GM12878 (cell line): ENCODE measurements at places on chromosomes 3 and 15. TPM values are rescaled to one million over a fixed set of nuclear protein-coding genes. Genes with fewer than 3 reads are reported as not detected.

The EPHB1 gene
- total RNA-seq: 1.8 and 2.2 TPM in 2 replicates

DNA sequence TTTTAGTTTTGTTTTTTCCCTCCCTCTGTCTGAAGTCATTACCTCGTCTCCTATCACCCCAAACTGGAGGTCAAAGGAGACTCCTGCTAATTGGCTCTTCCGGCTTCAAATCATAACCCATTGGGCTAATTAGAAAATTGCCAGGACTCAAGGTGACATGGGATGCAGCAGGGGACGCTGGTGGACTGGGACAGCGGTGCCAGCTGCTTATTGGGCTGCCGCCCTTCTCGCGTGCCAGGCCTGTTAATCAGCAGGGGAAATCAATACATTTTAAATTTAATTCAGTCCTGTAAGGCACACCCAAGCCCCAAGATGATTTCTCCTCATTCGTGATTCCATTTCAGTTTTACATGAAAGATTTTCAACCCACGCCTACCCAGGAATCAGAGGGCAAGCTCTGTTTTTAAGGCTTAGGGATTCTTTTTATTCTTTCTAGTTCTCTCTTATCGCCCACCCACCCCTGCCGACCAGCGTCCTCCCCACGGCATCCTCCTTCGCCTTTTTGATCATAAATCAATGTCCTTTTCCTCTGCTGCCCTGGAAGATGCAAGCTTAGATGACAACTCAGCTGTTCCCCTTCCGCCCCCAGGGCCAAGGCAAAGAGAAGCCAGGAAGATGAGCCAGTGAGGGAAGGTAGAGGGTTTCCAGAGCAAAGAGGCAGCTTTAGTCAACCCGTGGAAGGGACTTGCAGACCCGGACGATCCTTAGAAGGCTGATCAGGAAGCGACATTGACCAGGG is 329.6 kb downstream of the UACA start:
- DNase-seq: no peak

The LAMB2 gene
- 3.2 and 3.3 TPM in 2 replicates for total RNA-seq

DNA sequence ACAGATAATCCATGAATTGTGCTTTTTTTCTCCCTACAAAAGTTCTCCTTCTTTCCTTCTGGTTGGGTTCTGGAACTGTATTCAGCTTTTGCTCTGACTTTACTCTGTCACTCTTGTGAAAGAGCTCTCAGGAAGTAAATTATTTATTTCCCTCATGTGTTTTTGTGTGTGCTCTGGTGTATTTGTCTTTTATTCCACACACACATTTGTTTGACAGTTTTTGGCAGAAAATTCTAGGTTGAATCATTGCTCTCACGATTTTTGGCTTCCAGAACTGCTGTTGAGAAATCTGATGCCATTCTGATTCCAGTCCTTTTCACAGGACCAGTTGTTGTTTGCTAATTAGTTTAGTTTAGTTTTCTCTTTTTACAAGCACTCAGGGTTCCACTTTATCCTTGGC is 172.8 kb downstream of the PLCH1 start:
- DNase-seq: no peak

DNA sequence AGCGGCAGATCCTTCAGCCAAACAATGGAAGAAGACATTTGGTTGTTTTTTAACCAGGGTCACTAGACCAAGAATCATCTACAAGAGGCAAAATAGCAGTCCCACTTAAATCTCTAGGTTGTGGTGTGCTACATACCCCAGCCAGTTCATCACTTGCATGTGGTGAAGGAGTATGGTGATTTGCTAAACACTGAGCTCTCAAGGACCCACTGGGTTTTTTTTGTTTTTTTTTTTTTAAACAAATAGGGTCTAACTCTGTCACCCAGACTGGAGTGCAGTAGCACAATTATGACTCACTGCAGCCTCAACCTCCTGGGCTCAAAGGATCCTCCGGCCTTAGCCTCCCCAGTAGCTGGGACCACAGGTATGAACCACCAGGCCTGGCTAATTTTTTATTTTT is 508.0 kb downstream of the FOXP1 start:
- no peak for DNase-seq
